ENCODE measurements at places on chromosomes 12 and 14. TPM values are rescaled to one million over a fixed set of nuclear protein-coding genes. Genes with fewer than 3 reads are reported as not detected.

GCH1 gene
- 1.7 TPM for total RNA-seq

DNA sequence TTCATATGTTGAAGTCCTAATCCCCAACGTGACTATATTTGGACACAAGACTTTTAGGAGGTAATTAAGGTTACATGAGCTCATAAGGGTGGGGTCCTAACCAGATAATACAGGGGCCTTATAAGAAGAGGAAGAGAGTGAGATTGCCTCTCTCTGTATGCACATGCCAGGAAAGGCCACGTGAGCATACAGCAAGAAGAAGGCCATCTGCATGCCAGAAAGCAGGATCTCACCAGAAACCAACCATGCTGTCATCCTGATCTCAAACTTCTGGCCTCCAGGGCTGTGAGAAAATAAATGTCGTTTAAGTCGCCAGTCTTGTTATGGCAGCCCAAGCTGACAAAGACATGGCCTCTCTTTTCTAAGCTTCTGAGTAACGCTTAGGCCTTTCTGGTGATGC, 69.0 kb upstream of the GPHB5 start:
- DNase-seq, result no peak

- no peak for DNase-seq
These were observed 15.4 kb downstream of the VASH1 start for GRCh38 chr14:76776428-76777251.

KCNK13 gene
- total RNA-seq, result 1.9 TPM

DNA sequence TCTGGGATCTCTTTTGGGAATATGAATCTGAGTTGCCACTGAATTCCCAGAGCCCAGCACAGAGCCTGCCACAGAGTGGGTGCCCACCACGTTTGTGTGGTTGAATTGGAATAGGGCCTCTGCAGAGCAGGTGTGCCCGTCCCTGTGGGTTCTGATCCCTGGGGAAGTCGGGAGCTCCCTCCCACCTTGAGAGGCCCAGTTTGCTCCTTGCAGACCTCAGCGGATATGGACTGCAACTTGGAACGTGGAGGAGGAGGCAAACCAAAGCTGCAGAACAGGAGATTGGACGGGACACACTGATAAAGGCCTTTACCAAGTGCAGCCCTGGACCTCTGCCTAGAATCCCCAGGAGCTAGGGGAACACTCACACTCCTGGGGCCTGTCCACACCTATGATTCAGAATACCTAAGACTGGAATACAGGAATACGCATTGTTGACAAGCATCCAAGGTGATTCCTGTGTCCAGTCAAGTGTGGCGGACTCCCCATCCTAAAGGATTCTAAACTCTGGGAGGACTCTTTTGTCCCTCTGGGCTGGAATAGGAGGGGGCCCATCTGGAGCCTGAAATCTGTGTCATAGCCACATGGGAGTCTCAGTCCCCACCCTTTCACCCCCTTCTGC, 2.4 kb downstream of the KRT76 start:
- DNase-seq, result no peak

GRCh38 chr12:47207340-47207717, 127.6 kb upstream of the AMIGO2 start:
- DNase-seq, result no peak

OR6C4 gene
- not detected for total RNA-seq

- no peak for DNase-seq
These were observed 7.5 kb downstream of the APPL2 start for GRCh38 chr12:105228494-105228893.

DNA sequence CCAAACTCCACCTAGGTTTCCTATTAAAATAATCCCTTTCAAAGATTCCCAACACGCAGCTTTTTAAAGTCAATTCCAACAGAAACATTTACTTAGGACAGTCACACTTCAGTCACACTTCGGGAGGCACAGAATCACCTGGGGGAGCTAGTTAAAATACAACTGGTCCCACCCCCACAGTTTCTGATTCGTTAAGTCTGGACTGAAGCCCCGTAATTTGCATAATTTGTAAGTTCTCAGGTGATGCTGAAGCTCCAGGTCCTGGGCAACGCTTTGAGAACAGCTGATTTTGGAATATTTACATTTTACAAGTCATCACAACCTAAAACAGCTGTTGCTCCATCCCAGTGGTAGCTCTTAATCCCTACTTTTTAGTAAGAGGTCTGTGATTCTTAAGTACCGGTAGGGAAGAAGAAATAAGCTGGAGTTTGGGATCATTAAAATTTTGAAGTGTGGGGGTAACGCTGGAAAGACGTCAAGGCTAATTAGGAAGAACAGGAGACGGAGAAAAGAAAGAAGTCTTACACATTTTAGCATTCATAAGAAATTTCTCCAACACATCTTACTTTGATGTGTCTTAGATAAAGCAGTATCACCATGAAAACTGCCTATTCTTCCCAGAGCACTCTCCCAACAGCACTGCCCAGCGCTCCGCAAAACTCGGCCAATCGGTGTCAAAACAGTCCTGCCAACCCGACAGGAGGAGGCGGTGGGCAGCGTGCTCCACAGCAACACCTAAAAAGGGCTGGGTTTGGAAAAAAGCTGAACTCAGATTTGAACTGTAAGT, 1.1 kb downstream of the IPO8 start:
- no peak for DNase-seq
